ENCODE measurements at places on chromosomes 4 and X. TPM values are rescaled to one million over a fixed set of nuclear protein-coding genes. Genes with fewer than 3 reads are reported as not detected.

Gene FGF5
- total RNA-seq = 0.30 TPM

Gene SERTM2
- total RNA-seq = not detected

Gene PPARGC1A
- 44.4 TPM for total RNA-seq

Gene ITM2A
- total RNA-seq = 24.5 TPM

Gene CXXC4
- total RNA-seq = 0.79 TPM

Gene GRIA3
- total RNA-seq = 0.85 TPM

Gene CENPI
- total RNA-seq = 5.3 TPM

Gene MXRA5
- 6.6 TPM for total RNA-seq

Gene TMEM47
- 2.9 TPM for total RNA-seq

Gene NUDT11
- total RNA-seq = 1.0 TPM

Gene PPP2R2C
- 0.35 TPM for total RNA-seq

Gene PCDH7
- total RNA-seq = 4.7 TPM

Gene RAB40AL
- total RNA-seq = not detected

Gene HMGN5
- total RNA-seq = 6.1 TPM

Gene VCX2
- not detected for total RNA-seq

Gene SYTL5
- total RNA-seq = 5.4 TPM

Gene GPR34
- total RNA-seq = 4.7 TPM

Gene CENPVL3
- not detected for total RNA-seq

Gene CLDN24
- not detected for total RNA-seq

Gene CPLX1
- total RNA-seq = 2.7 TPM

Gene FTHL17
- not detected for total RNA-seq

Gene PRRG3
- 0.96 TPM for total RNA-seq

Gene TMEM150C
- 2.5 TPM for total RNA-seq

Gene CCNQ
- total RNA-seq = 16.3 TPM

Gene TCEAL2
- total RNA-seq = 1.9 TPM

Gene STPG2
- not detected for total RNA-seq
